ENCODE measurements at places on chromosomes 6 and 20.

DNA sequence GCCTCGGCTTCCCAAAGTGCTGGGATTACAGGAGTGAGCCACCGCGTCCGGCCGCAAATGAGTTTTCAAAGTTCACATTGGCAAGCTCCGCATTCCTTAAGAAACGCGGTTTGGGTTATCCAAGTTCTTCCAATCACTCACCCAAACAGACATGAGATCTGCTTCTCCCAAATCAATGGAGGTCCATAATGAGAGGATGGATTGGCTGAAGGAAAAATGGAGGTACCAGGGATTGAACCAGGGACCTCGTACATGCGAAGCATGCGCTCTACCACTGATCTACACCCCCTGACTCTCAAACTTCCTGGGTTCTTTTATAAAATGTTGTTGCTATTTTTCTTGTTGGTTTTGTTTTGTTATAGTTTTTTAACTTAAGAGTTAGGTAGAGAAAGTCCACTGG is 170.0 kb downstream of the GPX5 start:
- DNase-seq: no peak

DNA sequence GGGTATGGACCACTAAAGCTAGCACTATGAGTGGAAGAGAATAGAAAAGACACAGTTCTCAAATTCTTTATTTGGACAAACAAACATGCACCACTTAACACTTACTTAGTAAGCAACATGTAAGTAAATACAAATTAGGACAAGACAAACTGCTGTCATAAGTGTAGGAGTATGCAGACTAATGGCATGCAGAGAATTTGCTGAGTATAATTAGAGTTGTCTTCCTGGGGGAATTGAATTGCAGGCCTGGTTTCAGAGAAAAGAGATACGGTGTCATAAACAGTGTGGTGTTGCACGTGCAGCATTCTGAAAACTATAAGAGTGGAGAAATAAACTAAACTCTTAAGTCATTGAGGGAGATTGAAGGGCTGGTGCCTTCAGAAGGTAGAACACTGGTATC is 125.2 kb upstream of the EYA4 start:
- DNase-seq: no peak

- no peak for DNase-seq
Observed at GRCh38 chr6:50945789-50946188, 127.1 kb downstream of the TFAP2B start.

GRCh38 chr20:4022386-4023286 is 7.3 kb upstream of the RNF24 start:
- DNase-seq: no peak

- DNase-seq: no peak
Observed at GRCh38 chr20:18988701-18989100, 175.1 kb downstream of the SCP2D1 start.

- DNase-seq: no peak
Observed at GRCh38 chr20:5433352-5433751, 116.6 kb upstream of the PROKR2 start.
